Muscle of arm (tissue), 14 donors: ENCODE measurements at places on chromosomes 3 and 15.

GRCh38 chr15:77516786-77517185 is 96.1 kb downstream of the HMG20A start:
- DNase-seq = no peak

DNA sequence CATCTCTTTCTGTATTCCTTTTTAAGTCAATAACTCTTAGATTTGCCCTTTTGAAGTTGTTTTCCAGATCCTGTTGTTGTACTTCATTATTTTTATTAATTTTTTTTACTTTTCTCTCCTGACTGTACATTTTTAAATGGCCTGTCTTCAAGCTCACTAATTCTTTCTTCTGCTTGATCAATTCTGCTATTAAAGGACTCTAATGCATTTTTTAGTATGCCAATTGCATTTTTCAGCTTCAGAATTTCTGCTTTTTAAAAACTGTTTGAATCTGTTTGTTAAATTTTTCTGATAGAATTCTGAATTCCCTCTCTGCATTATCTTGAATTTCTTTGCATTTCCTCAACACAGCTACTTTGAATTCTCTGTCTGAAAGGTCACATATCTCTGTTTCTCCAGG is 5.6 kb downstream of the OR5K4 start:
- DNase-seq = no peak

GRCh38 chr3:110623571-110623970 is 448.0 kb upstream of the NECTIN3 start:
- no peak for DNase-seq

DNA sequence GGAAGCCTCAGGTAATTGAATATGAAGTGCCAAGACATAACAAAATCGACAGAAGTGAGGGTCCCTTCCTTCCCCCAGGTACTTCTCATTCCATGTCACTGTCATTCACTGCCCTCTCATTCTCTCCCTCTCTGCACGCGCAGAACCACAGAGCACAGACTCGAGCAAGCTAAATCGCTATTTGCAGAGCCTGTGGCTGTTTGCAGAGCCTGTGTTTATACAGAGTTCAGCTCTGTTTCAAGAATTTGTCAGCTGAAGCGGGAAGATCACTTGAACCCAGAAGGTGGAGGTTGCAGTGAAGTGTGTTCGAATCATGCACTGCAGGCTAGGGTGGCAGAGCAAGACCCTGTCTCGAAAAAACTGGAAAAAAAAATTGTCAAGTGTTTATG is 2.5 kb downstream of the VILL start:
- DNase-seq = no peak

DNA sequence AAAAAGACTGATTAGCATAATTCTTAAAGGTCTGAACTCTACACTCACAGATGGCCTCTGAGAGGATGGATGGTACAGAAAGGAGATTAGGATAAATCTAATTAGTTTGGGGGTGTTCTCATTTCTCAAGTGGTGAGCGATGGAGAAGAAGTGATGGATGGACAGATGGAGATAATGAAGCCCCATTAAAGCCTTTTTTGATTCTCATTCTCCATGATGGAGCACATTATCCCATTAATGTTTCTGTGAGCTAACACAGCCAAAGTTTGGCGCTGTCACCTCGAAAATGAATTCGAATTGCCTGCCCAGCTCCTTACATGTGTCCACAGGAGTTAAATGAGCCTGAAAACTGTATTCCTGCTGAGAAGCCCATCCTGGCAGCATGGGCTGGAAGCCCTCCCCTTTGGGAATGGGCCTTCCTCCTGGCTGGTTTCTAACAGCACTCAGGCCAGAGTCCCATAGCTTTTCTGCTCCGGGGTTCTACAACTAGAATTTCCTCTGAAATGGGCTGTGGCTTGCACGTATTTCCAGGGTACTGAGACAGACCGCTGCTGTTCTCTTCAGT is 726.0 kb upstream of the CFAP20DC start:
- DNase-seq = no peak

DNA sequence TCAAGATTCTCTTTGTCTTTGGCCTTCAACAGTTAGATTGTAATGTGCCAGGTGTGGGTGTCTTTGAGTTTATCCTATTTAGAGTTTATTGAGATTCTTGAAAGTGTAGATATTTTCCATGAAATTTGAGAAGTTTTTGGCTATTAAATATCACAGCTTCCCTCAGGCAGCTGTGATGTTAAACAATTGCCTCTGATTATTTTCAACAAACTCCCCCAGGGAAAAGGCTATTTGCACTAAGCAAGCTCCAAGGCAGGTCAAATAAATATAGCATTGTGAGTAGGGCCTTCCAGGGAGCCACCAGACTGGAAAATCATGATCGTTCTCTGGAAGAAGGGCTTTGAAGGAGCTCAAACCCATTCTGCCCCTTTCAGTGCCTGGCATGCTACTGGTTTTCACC is 107.0 kb downstream of the EEFSEC start:
- no peak for DNase-seq

DNA sequence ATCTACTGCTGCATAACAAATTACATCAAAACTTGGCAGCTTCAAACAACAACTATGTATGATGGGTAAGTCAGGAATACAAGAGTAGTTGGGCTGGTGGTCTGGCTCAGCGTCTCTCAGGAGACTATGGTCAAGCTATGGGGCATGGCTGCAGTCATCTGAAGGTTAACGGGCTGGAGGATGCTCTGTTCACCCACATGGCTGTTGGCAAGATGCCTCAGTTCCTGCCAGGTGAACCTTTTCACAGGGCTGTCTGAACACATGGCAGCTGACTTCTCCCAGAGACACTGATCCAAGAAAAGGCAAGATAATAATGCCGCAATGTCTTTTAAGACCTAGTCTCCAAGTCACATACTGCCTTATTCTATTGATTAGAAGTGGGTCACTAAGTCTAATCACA is 63.7 kb downstream of the GPR176 start:
- no peak for DNase-seq

DNA sequence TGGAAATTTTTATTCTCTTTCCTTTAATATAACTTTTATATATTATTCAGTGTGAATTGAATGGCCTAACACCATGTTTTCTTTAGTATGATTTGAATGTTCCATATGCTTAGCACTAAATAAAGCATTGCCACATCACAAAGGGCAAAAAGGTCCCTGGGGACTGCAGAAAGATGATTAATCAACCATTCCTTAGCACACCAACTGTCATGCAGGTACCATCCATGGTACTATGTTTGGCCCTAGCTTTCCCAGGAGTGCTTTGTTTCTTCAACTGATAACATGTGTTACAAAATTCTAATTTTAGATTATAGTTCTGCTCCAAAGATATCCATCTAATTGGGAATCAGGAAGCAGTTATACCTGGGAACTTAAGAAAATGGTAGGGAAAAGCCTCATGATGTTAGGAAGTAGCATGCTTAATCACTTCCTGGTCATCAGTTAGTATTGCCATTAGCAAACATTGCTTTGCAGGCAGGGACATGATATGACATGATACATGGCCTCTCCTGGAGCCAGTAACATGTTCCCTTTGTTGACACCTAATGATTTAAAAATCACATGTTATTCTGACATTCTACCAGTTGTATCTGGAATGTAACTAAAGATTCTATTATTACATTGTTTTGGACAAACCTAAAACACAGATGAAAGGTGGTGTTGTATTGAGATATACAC is 712.6 kb upstream of the GBE1 start:
- no peak for DNase-seq

DNA sequence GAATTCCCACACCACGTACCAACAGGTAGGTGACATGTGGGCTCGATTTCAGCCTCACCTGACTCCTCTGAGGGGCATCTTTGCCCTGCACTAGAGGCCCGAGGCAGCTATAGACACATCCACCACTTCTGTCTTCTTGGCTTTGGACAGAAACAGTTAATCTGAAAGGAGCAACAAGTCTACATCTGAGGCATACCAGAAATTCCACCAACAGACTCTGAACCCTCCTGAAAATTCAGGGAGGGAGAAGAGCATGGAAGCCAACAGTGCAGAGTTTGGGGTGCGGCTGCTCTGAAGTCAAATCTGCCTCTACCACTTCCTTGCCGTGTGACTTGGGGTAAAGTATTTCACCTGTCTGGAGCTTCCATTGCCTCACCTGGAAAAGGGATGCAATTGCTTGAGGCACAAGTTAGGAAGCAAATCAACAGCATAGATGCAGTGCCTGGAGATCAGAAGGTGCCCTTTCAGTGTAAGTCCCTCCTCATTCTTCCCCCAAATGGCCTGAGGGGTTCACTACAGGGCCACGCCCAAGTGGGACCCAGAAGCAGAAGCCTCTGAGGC is 119.8 kb downstream of the SHQ1 start:
- no peak for DNase-seq

GRCh38 chr3:100289339-100289738 is 28.5 kb downstream of the TBC1D23 start:
- DNase-seq = no peak

DNA sequence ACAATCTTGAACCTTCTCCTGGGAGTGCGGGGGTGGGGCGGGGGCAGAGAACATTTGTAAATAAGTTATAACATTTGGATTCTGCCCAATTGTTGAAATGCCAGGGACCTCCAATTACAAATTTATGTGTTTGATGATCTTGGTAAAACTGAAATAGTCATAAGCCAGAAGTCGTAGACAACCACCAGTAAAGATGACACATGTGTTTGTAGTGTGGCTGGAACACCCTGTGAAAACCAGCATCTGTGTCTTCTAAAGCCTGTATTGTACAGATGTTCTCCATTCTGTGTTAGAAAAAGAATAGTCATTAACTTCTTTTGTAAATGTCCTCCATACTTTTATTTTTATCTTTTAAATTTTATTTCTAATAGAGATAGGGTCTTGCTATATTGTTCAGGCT is 61.8 kb downstream of the ARIH1 start:
- no peak for DNase-seq
